Hypothalamus (tissue), 51 donors: ENCODE measurements at places on chromosomes 2 and 18.

- no peak for DNase-seq
Observed at GRCh38 chr2:54881759-54882158, 158.3 kb downstream of the EML6 start.

- no peak for DNase-seq
Observed at GRCh38 chr2:161243312-161243711, 64.9 kb upstream of the PSMD14 start.

- DNase-seq, result no peak
Observed at GRCh38 chr18:74497778-74498177, 1.6 kb downstream of the CNDP2 start.

GRCh38 chr2:58182527-58182926 is 58.6 kb downstream of the FANCL start:
- no peak for DNase-seq

DNA sequence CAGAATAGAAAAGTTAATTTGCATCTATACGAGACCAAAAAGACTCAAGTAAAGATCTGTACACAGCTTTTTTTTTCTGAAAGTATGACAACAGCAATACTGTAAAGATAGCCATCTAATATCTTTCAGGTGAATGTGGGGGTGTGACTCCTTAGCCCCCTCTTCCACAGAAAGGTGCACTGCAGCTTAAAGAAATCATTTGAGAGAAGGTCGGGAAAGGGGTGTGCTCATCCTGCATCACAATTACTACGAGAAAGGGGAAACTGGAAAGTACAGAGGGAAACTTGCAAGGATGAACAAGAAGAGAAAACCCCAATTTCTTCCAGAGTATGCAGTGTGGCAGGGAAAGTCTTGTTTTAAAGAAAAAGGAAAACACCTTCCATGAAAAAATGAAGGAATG is 255.6 kb downstream of the CCDC178 start:
- DNase-seq, result no peak

GRCh38 chr2:200077210-200077650 is 121.8 kb downstream of the MAIP1 start:
- no peak for DNase-seq

- DNase-seq, result no peak
Observed at GRCh38 chr2:142445023-142445422, 314.2 kb upstream of the LRP1B start.

GRCh38 chr2:168536925-168537466 is 80.9 kb downstream of the CERS6 start:
- DNase-seq, result no peak

GRCh38 chr2:3293221-3293620 is 84.4 kb downstream of the EIPR1 start:
- no peak for DNase-seq

GRCh38 chr2:112784199-112785189 is at the start of gene IL1A:
Gene IL1A, minus strand, starts transcription at chr2:112784493. Its CDS starts 723 bp downstream, at chr2:112783770.
- no peak for DNase-seq

DNA sequence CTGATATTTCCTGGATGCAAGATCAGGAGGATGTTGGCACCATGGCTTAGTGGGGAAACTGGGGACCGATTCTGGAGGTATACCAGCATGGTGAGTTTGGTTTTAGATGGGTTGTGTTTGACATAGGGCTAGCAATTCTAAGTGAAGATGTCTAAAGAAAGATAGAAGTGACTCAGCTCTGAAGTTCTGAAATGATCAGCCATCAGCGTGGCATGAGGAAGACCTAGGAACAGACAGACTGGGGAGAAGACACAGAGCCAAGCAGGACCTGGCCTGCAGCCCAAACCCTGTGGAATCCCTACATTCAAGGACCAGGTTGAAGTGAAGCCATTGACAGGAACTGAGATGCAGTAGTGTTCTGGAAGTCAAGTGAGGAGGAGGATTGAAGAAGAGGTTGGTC is 39.8 kb downstream of the HRH4 start:
- DNase-seq, result no peak

DNA sequence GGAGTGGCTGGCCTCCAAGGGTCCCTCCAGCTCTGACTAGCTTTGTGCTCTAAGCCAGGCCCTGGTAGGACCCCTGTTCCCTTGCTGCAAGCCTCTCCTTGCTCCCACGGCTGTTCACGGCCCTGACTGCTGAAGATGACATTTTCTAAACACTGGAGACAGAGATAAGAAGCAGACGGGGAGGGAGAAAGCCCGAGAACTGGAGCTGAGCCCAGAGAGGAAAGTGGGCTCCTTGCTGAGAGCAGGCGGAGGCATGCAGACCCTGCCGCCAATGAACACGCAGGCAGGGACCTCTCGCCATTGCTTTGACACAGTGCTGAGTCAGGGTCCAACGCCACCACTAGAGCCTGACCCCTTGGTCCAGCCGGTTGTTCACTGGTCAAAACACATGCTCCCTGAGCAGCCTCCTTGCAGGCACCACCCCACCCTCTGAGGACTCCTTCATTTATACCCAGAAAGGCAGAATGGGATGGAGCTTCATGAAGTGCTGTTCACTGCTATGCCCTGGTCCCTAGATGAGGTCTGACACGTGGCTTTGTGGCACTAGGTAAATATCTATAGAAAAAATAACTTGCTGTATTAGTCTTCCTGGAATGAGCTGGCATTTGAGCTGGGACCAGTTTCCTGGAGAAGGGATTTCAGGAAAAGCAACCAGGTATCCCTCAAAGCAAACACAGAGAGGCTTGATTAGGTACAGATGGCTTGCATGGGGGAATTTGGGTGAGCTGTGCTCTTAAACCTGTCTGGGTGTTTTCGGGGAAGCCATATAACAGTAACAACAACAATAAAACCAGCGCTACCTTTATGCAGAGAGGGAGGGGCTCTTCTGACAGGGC is 65.7 kb downstream of the MCFD2 start:
- DNase-seq, result no peak

DNA sequence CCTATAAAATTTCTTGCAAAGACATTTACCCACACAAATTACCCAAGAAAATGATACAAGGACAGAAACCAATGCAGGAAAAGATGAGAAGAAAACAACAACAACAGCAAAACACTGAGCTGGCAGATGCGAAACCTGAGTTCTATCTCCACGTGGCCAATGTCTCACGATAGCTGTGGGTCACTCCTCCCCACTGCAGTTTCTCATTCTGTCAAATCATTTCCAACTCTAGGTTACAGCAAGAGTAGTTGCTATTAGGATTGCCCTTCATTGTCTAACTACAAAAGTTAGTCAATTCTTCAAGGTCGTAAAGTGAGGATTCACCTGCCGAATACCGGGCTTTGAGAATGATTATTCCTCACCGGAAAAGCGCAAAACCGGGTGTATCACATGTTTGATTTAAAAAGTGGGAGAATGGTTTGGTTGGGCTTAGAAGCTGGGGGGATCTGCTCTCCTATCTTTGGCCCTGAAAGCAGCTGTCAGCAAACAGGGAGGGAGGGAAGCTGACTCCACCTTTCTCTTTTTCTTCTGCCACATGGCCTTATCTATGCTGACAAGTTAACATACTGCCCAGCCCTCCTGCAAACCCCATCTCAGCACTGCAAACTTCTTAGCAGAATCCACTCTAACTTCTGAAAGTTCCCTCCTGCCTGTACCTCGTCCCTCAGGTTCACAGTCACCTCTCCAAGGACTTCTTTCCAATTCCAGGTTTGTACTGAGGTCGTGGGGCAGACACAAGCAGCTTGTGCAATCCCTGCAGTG is 473.0 kb downstream of the SOX11 start:
- no peak for DNase-seq

DNA sequence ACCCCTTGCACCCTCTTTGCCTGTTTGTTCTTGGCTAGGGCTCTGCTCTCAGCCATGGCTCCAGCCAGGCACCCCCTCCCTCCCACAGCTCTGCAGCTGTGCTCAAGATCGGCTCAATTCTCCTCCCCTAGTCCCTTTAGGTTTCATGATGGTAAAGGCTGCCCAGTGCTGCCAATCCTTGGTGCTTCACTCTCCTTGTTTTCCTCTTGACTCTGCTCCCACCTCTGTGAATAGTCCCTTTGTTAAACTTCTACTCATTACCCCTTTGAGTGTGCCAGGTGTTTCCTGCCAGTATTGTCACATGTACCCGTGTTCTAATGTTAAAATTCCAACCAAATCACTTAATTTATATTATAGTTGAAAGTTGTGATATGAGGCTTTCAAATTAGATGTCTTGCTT is 101.0 kb upstream of the CERS6 start:
- no peak for DNase-seq

DNA sequence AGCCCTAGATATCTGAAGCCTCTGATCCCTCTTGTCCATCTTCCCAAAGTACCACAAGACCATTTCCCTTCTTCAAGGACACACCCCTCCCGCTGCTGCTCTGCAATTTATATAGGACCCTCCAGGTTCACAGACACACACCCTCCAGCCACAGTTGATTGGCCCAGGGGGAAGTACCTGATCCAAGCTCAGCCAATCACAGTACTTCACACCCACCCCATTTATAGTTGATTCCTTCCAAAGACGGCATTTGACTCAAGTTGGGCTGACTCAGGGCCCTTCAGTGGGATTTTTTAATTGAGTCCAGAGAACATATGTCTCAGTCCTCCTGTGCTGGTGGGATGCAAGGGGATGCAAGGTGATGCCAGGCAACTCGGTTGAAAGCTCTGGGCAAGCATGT is 59.2 kb downstream of the GYPC start:
- DNase-seq, result no peak

- DNase-seq, result no peak
Observed at GRCh38 chr2:181741756-181742155, 61.4 kb upstream of the NEUROD1 start.

- no peak for DNase-seq
Observed at GRCh38 chr2:189037518-189037917, 63.3 kb downstream of the COL3A1 start.

DNA sequence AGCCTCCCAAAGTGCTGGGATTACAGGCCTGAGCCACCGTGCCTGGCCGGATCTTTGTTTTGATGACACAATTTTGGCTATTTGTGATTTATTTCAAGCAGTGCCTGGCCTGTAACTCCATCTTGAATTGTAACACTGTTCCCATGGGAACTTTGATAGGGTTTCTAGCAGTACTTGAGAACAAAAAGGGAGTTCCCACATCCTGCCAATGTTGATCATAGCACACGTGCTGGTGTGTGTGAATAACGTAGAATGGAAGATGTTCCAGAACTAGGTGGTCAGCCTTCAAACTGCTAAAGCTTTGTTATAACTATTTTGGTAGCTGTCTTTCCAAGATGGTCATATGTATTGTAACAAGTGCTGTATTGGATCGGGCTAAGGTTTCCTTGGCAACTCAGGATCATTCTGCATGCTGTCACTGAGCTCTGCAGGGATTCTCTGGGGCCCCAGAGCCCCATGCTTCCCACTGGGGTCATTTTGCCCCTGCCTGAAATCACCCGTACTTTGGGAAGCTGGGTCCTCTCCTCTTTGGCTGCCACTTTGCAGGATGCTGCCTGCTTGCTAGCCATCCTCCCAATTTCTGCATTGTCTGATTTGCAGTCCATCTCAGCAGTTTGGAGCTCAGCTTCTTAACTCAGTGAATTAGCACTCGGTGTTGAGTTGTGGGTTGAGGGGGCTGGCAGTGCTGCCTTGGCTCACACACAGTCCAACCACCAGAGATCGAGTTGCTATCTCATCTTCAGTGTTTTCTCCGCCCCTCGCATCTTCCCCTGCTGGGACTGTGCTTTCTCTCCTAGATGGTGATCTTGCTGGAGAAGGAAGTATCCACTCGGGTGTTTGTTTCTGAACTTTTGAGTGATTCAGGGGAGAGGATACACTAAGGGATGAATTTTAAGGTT is 26.8 kb downstream of the SH3RF3 start:
- no peak for DNase-seq

GRCh38 chr2:128682729-128683284 is 364.1 kb upstream of the HS6ST1 start:
- DNase-seq, result no peak

- DNase-seq, result no peak
Observed at GRCh38 chr2:1866402-1867111, 122.2 kb upstream of the PXDN start.

- DNase-seq, result no peak
Observed at GRCh38 chr2:102619414-102620319, at the start of gene SLC9A2. Gene SLC9A2, plus strand, starts transcription at chr2:102619553. Its CDS starts 296 bp downstream, at chr2:102619849.

GRCh38 chr2:129285012-129285411 is 694.5 kb upstream of the RAB6C start:
- DNase-seq, result no peak

GRCh38 chr2:129764376-129765325 is 214.8 kb upstream of the RAB6C start:
- DNase-seq, result no peak

- no peak for DNase-seq
Observed at GRCh38 chr18:11392292-11392691, 217.1 kb upstream of the SLC35G4 start.

GRCh38 chr18:59085126-59085794 is 54.4 kb upstream of the SEC11C start:
- DNase-seq, result no peak

DNA sequence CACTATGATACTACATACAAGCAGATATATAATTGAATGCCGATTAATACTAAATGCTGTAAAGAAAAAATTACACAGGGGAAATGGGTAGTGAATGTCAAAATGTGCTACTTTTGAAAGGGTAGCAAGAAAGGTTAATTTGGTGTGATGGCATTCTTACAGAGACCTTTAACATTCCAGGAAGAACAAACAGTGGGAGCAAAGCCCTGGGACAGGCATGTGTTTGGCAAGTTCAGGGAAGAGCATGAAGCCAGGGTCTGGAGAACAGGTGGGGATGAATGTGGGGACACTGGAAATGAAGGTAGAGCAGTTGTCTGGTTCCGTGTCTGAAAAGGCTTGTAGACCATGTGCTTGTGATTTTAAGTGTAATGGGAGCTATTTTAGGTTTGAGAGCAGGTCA is 82.2 kb upstream of the CYTIP start:
- no peak for DNase-seq

DNA sequence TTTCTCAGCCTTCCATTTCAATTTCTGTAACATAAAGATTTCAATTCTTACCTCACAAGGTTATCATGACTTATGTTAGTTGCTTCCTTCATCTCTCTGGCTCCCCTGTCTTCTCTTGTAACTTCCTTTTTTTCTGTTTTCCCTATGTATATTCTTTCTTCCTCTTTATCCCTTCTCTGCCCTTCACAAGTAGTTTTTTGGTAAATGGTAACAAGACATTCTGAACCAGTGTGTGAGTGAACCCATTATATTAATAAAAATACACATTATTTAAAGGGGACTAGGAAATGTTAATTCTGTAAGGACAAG is 8.4 kb downstream of the ACSL3 start:
- no peak for DNase-seq

- DNase-seq, result no peak
Observed at GRCh38 chr2:141723814-141724213, 407.0 kb downstream of the LRP1B start.

GRCh38 chr2:111950236-111950635 is 51.8 kb downstream of the MERTK start:
- DNase-seq, result no peak

- DNase-seq, result no peak
Observed at GRCh38 chr18:79321625-79322405, 73.9 kb upstream of the NFATC1 start.
